ENCODE measurements at places on chromosomes 6 and 20.

- DNase-seq = no peak
Observed at GRCh38 chr6:111652156-111652555, 46.5 kb upstream of the TRAF3IP2 start.

GRCh38 chr6:12393100-12393499 lies 102.9 kb downstream of the EDN1 start:
- no peak for DNase-seq

DNA sequence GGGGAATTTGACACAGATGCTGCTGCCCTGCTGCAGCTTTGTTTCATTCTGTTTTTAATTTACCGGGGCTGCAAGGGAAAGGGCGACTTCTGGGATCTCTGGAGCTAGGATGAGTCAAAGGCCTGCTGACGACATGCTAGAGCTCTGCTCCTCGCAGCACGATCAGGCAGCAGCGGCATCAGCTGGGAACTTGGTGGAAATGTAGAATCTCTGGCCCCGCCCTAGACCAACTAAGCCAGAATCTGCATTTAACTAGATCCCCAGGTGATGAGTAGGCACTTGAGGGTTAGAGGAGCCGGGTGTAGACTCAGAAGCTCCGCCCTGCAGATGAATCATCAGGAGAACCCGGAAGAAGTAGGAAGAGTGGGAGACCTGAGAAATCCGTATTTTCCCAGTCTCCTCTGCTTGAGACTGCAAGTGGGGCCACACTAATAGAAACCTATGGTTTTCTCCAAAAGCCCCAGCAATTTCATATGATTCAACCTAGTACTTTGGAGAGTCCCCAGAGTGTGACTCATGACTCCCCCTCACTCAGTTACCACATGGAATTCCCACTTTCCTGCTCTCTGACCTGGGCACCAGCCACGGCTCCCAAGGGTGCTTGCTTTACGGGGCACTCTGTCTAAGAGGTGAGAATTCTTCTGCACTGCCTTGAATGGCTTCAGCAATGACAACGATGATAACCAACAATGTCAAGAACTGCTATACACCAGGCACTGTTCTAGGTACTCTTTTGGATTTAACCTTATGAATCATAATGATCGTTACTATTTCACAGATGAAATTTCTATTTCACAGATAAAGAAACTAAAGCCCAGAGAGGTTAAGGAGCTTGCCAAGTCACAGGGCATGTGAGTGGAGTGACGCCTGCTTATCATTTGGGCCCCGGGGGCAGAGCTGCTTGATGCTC lies 18.1 kb downstream of the TUBB2B start:
- peak; percentile 17 for DNase-seq

DNA sequence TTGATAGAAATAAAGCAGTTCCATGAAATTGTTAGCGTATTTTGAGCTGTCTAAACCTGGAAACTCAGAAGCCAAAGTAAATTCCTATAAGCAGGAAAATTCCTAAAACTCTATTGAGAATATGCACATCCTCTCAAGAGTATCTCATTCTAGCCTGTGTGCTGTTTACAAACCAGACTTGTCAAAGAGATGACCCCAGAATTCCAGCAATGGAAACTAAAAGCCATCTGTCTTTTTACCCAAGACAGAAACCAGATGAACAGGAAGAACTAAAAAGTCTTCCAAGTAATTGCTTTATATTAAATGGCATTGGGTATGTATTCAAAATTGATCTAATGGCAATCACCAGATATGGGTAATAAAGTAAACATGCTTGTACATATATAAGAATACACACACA lies 92.6 kb downstream of the COL19A1 start:
- no peak for DNase-seq

- DNase-seq = no peak
Observed at GRCh38 chr6:139519571-139520031, 145.2 kb upstream of the CITED2 start.

DNA sequence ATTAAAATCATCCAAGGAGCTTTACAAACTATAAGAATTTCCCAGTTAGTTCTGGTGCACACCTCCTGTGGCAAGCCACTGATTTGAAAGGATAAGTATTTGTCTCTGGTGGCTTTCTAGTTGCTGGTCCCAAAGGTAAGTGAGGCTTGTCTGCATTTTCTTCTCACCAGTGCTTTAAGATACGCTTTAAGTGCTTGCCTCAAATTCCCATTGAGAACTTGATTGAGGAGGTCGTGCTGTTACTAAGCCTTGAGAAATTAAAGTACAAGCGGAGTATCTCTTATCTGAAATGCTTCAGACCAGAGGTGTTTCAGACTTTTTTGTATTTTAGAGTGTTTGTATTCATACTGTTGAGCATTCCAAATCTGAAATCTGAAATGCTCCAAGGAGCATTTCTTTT lies 29.9 kb upstream of the MYO6 start:
- no peak for DNase-seq

DNA sequence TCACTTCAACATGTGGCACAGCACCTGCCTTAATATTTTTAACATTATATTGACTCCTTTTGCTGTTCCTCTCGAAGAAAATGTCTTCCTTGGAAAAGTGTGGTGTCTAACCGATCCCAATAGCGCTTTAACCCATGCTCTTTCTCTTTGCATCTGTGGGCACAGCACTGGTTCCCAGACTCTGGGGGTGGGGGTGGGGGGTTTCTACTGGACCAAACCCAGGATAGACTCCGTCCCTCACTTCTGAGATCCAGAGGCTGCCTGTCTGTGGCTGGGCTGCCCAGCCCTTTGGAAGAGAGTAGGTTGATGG lies 3.9 kb upstream of the ZNF292 start:
- no peak for DNase-seq

- no peak for DNase-seq
Observed at GRCh38 chr6:42704251-42704936, 18.0 kb downstream of the PRPH2 start.

GRCh38 chr6:100877851-100878250 lies 3.3 kb downstream of the ASCC3 start:
- DNase-seq = no peak

- DNase-seq = no peak
Observed at GRCh38 chr20:3398681-3399252, 8.7 kb downstream of the DNAAF9 start.

GRCh38 chr20:36620917-36621316 lies 15.3 kb downstream of the RAB5IF start:
- no peak for DNase-seq

DNA sequence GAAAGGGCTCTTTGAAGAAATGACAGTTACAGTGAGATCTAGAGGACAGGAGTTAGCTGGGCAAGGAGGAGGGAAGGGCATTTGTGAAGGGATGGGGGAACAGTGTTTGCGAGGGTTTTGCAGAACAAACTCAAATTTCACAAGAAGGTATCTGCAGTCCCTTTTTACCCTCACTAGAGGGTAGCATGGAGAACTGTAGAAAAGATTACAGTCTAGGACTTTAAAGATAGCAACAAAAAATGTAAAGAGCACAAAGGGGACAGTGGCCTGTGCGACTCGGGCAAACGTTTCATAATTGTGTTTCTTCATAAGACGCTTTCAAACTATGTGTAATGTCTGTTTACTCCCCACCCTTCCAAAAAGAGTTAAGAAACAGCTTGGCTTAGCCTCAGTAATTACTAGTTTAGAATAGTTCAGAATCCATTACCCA lies 21.2 kb upstream of the ASXL1 start:
- no peak for DNase-seq

DNA sequence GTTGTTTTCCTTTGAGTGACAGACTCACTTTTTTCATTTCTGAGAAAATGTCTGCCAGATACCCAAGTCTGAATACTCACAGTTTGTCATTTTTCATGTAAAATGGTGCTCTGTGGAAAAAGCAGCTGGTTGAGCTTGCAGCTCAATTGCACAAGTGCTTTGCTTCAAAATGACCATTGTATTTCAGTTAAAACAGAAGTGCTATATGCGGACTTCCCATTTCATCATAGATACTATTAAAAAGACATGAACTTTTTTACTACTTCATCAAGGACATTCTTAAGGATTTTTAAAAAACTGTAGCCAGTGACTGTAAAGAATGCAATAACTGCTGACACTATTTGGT lies 61.5 kb downstream of the KCNS1 start:
- no peak for DNase-seq

DNA sequence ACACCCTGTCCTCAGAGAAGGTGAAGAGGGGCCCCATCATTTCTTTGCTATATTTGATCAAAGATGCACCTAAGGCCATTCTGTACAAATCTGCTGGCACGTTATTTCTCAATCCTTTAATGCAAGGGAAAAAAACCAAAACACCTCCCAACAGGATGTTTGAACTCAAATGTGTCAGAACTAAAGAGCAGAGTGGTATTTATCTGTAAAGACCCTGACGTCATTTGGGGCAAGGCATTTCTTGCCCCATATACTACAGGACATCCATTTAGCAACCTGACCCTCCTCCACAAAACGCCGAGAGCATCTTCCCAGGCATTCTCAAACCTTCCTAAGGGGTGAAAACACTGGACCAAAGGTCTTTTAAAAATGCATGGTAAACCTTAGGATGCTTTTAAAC lies 50.8 kb downstream of the ZMYND8 start:
- no peak for DNase-seq

DNA sequence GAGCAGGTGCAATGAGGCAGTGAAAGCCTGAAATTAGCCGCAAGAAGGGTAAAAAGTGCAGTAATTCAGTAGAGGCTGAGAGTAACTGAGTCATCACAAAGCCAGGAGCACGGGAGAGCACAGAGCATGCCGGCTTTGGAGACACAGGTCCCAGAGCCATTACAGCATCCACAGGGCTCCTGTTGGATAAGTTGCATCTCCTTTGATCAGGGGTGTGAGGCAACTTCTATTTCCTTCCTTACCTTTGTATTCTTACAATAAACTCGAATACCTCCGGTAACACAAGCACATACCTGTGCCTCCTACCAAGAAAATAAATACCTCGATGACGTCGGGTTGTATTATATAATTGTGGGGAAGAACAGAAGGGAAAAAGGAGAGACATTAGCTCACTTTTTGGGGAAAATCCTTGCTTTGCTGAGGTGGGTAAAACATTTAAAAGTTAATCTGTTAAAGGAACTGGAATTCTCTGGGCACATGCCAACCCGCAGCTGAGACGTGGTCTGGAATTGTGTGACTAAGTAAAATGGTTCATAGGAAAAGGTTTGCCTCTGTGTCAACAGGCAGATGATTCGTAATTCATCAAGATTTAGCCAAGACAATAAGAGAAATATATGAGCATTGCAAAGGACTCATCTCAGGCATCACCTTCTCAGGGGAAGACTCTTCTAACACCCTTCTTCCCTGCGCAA lies 360.7 kb upstream of the ZFP64 start:
- DNase-seq = no peak

- no peak for DNase-seq
Observed at GRCh38 chr20:44460795-44461141, 14.9 kb upstream of the TTPAL start.

DNA sequence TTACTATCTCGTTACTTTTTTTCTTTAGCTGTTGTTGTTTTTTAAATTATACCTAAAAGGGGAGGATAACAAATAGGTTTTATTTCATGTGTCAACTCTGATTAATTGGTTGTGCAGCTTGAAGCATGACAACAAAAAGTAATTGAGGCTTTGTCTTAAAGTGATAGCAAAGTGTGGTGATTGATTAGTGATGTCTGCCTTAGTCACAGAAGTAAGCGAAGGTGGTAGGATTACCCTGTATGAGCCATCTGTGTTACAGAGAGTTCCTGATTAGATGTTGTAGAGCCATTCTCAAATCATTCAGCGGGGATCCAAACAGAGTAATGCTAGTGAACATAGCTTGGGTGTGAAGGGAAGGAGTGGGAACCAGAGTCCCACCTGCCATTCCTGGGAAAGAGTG lies 14.4 kb upstream of the MRPS10 start:
- no peak for DNase-seq

DNA sequence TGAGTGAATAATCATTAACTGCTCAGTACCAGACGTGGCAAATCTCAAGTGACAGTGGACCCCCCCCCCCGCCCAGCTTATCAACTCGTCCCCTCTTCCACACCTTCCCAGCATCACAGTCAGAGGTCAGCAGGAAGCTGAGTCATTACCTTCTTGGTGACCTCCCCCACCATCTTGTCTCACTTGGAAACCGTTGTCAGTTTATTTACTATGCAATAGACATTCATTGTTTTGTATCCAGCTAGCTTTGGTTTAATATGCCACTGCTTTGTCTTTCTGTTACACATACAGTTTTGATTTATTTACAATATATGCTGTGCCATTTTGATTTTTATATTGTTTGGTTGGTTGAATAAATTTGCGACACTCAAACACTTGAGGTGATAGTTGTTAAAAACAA lies 158.1 kb downstream of the QKI start:
- no peak for DNase-seq

DNA sequence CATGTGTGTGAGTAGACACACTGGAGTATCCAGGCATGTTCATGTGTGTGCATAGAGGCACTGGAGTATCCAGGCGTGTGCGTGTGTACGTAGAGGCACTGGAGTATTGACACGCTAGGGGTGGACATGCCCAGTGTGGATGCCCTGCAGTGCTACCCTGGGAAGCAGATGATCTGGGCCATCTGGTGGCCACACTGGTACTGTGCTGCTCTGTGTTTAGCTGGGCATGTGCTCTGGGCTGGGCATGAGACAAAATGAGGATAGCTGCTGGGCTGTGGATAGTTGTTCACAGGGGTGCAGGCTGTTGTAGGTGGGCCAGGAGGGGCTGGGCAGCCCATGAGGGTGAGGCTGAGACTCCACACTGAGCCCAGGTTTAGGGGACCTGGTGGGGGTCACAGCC lies 24.0 kb upstream of the NPBWR2 start:
- DNase-seq = no peak

DNA sequence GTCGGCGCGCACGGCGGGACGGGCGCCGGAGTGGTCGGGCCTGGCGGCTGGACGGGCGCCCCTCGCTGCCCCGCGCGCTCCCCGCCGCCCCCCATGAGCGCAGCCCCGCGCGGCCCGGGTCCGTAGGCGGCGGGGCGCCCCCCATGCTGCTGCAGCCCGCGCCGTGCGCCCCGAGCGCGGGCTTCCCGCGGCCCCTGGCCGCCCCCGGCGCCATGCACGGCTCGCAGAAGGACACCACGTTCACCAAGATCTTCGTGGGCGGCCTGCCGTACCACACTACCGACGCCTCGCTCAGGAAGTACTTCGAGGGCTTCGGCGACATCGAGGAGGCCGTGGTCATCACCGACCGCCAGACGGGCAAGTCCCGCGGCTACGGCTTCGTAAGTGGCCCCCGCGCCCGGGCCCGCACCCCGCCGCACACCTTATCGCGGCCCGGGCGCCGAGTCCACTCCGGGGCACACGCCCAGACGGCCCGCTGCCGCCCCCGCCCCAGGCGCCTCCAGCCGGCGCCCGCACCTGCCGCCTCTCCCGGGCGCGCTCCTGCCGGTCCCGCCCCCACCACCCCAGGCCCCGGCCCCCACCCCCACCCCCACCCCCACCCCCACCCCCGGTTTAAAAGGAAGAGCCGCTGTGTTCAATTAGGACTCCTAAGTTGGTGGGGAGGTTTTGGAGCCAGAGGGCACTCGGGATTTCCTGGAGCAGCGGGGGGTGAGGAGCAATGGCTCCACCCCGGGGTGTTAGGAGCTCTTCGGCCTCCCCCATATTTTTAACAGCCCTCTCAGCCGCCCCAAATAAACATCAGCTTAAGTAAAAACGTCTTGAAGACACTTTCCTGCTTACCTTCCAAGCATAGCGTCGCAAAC lies 474 bp downstream of the RBM38 start:
- no peak for DNase-seq

Measured in CD4-positive, alpha-beta T cell treated with Interleukin-6 at 100 ng/mL for 8 hours (primary cell).